NCI-H1105 (cell line): ENCODE measurements at places on chromosomes 2 and 18.

- no peak for DNase-seq
Measured at GRCh38 chr2:26757873-26758789, 6.0 kb upstream of the SLC35F6 start.

DNA sequence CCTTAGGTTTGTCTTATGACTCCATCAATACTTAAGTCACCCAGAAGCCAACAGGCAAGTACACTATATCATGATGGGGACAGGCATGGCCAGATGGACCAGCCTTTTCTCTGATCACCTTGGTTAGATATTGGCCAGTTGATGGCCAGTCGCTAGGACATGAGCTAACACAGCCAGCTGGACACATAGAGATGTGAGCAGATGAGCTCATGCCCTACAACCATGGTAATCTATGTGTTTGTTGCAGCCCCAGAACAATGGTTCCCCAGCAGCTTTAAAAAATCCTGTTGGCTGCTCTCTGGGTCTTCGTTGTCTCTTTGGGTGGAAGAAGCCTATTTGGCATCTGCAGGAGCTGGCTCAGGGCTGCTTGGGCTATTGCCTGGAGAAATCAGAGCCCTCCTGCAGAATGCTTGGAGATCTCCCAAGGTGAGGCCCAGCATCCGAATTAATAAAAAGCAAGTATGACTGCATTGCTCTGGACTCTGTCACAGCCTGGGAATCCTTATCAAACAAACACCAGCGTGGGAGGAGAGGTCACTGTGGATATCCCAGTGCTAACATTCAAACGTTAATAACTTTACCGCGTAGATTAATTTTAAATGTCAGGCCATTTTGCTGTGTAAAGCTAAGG, 62.3 kb upstream of the KLHL29 start:
- DNase-seq = no peak

GRCh38 chr2:172455121-172455515, 27.7 kb downstream of the ITGA6 start:
- DNase-seq = no peak

GRCh38 chr2:100861340-100861739, 41.4 kb downstream of the NPAS2 start:
- DNase-seq = no peak

DNA sequence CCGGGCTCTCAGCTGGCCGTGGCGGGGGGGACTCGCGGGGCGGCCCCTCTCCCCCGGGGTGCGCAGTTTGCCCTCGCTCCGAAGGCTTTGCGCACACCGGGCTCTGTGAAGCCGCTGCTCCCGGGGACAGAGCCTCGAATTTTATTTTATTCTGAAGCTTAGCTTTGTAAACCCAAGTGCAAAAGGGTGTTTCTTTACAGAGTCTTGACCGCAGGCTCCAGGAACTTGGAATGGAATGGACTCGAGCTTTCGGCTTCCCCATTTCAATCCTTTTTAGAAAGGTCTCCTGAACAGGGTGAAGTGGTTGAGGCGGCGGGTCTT, 2.0 kb downstream of the GALR1 start:
- no peak for DNase-seq

- no peak for DNase-seq
Measured at GRCh38 chr2:26572591-26572990, 68.6 kb downstream of the CIB4 start.

GRCh38 chr18:38052879-38053590, 487.4 kb upstream of the CELF4 start:
- no peak for DNase-seq

DNA sequence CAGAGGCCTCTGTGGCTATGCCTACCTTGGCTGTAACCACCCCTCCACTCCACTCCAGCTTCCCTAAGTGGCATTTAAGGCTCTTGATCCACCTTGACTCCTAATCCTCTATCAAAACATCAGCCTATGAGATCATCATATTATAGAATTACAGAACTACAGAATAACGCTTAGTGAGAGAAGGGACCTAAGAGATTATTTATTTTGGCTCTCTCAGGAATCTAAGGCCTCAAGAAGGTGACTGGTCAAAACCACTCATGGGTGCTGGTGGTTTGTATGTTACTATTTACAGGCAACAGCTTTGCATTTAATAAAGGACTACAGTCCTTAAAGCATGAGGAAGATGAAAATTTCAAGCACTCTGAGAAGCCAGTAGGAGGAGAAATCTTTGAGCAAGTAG, 118.8 kb downstream of the FSHR start:
- DNase-seq = no peak

- DNase-seq = no peak
Measured at GRCh38 chr2:129253461-129253812, 726.0 kb upstream of the RAB6C start.

DNA sequence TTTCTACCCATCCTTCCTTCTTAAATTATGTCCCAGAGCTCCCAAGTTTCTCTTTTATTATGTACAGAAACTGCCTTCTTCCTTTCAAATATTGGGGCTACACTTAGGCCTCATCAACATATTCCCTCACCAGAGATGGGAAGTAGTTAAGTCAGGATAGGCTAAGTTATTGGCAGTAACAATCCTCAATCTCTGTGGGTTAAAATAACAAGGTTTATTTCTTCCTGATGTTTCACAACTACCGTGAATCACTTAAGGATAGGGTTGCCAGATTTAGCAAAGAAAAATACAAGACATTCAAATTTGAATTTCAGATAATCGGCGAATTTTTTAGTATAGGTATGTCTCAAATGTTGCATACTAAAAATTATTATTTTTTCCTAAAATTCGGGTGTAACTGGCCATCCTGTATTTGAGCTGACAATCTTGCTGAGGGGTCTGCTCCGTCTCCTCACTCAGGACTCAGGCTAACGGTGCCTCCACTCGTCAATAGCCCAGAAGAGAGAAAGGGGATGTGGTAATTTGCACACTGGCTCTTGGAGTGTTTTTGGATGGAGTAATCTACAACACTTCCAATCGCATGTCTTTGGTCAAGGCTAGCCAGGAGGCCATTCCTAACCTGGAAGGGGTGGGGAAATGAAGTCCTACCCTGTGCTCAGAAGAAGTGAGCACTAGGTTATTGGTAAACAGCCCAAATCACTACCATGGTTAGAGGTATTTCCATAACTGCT, 91.7 kb downstream of the ACTR3 start:
- no peak for DNase-seq
